G401 (cell line): ENCODE measurements at places on chromosomes 7 and 10.

DNA sequence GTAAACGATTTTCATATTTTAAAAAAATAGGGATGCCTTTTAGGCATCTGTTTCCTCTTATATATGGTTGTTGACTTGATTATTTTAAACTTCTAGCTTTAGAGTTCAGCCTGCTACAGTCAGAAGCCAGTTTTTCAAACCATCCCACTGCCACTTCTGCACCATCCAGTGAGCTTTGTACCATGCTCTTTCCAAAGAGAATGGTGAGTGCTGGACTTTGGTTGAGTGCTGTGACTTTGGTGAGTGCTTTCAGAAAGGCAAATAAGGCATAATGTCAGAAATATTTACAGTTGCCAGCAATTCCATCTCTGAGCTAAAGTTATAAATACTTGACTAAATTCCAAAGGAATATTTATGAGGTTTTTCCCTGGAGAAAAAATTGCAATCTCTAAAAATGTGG, 117.4 kb downstream of the IPMK start:
- DNase-seq, result no peak

DNA sequence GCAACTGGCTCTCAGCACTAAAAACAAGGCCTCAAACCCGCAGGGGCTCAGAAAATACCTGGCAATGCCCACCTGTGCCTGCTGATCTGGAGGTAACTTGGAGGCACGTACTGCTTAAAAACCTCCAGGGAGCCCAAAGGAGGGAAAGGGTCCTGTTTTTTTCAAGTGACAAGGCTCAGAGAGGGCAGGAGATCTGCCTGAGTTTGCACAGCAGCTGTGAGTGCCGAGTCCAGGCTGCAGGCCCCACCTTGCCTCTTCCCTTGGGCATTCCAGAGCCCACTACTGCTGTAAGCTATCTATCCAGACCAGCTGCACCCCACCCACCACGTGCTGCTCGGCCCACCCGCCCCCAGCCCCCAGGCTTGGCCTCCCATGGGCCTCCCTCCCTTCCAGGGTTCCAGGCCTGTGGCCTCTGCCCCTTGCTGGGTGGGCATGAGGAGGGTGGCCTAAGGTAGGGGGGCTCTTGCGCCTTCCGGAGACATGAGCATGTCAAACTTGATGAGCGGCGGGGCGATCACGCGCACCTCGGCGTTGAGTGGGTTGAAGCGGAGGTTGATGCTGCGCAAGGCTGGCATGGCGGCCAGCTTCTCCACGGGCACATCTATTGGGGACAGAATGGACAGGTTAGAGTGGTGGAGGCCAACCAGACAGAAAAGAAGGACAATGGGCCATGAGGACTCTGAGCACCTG, 17.2 kb upstream of the NPFFR1 start:
- no peak for DNase-seq

DNA sequence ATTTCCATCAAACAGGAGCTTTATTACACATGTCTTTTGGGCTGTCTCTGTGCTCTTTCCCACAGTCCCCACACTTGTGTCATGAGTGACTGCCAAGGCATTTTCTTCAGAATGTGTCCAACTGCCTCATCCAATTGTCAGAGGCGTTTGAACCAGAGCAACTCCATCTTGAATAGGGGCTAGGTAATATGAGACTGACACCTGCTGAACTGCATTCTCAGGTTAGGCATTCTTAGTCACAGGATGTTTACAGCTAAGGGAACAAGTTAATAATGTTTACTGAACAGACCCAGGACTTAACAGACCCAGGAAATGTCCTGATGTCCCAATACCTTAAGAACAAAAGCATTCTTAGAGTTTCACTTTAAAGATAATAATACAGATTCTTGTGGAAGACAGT, 595.5 kb downstream of the REEP3 start:
- DNase-seq, result no peak

DNA sequence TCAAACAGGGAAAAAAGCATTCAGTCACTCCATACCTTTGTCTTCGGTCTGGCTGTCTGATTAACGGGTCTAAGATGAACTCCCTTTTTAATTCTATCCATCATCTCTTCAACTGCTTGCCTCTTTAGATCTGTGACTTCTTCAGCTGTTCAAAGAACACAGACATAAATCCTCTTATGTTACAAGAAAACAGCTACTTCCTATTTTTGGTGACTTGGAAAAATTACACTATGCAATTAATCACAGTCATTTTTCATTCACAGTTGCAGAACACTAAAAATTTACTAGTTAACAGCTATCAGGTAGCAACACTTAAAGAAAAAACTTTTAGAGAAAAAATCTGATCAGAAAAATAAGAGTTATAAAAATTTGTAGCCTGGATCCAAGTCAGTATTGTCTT, 66.0 kb downstream of the ENO4 start:
- DNase-seq, result no peak

DNA sequence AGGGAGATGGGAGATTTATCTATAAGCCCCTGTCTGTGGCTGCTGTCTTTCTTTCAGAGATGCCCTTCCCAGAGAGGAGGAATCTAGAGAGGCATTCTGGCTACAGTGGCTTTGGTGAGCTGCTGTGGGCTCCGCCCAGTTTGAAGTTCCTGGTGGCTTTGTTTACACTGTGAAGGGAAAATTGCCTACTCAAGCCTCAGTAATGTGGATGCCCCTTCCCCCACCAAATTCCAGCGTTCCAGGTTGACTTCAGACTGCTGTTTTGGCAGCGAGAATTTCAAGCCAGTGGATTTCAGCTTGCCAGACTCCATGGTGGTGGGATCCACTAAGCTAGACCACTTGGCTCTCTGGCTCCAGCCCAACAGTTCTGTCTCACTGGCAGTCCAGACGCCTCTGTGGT, 951.6 kb downstream of the CCSER2 start:
- no peak for DNase-seq

DNA sequence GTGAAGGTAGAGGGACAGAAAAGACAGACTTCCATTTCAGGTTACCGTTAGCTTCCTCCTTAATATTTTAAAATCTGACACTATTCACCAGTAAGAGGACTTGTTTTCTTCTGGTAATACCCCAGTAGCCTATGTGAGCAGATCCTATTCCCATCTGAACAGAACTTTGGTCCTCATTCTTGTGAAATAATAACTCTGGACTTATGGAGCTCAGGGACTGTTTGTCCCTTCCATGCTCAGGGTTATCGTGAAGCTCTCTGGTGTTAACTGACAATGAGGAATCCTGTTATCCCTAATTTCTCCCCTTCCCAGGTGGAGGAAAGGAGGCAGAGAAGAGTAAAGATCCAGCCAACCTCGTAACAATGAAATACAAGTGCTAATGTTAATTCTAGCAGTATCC, 47.0 kb upstream of the ANKRD1 start:
- no peak for DNase-seq

GRCh38 chr10:86375204-86375603, 8.6 kb upstream of the GRID1 start:
- no peak for DNase-seq

- no peak for DNase-seq
Measured at GRCh38 chr7:92840316-92840715, 3.9 kb upstream of the CDK6 start.

- no peak for DNase-seq
Measured at GRCh38 chr10:48595539-48595932, 9.3 kb downstream of the ARHGAP22 start.

DNA sequence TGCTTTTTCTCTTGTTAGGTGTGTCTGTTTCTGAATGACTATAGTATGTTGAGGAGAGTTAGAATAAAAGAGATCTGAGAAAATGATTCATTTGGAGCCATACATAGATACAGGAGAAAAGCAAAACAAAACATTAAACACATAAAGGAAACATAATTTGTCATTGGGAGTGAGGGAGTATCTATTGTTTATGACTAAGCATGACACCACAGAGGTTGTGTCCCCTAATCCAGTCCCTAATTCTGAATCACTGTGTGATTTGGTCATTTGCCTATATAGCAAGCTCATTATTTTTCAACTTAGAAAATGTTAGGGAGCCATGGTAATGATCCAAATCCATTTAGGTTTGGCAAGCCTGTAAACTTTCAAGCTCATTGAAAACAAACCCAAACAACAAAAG, 132.3 kb upstream of the BMPER start:
- DNase-seq, result no peak

- DNase-seq, result no peak
Measured at GRCh38 chr7:102065226-102065625, 221.4 kb upstream of the SH2B2 start.

GRCh38 chr7:136086712-136087111, 109.6 kb upstream of the MTPN start:
- DNase-seq, result peak; percentile 83

DNA sequence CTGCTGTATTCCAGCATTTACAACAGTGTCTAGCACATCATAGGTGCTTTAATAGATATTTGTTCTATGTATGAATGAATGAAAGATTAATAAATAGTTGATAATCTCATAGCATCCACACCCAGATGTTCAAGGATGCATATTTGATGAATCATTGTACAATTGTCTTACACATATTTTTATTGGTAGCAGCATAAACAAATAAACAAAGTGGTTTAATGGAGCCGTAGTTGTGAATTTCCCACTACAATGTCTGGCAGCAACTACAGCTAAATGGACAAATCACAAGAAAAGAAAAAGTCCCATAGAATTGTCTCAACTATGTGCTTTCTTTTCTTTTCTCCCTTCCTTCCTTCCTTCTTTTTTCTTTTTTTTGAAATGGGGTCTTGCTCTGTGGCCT, 150.8 kb downstream of the NRP1 start:
- DNase-seq, result no peak

DNA sequence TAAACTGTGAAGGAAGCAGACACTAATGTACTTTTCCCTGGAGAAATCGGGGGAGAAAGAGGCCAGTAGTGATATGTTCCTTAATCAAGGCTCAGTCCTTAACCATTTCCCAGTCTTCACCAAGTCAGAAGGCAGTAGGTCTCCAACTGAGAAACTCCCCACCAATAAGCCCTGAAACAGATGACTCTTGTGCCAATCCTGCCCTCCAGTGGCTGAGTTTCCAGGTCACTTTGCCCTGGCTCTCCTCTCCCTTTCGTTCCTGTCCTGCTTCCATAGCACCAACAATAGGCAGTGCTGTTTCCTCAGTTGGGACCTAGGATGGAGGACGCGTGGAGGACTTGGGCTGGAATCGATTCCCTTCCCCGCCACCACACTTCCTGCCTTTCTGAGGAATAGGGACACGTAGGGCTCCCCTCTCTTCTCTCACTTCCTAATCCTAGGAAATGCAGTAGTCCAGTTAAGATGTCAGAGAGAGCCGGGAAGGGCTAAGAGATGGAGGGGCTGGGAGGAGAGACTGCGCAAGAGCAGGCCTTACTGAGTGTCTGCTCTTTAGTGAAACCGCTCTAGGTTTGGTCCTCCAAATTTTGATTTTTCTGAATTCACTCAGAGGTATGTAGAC, 23.4 kb downstream of the ATOH7 start:
- peak; percentile 71 for DNase-seq

- no peak for DNase-seq
Measured at GRCh38 chr7:98641646-98642500, 24.8 kb downstream of the NPTX2 start.

- no peak for DNase-seq
Measured at GRCh38 chr7:117231047-117231359, 91.9 kb downstream of the WNT2 start.

DNA sequence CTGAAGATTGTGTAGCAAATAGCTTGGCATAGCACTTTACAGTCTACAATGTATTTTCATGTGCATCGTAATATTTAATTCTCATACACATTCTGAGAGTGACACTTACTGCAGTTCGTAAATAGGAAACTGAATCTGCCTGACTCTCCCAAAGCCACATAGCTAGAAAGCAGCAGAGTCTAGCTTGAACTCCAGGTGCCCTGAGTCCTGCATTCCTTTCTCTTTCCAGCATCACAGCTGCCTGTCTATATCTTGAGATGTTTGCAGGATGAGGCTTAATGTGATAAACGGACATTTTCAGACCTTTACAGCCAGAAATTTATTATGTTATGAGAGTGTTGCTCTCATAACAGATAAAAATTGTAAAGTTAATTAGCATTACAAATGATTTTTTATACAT, 132.9 kb upstream of the PLXDC2 start:
- DNase-seq, result no peak

- no peak for DNase-seq
Measured at GRCh38 chr10:128151031-128151430, 24.8 kb upstream of the MKI67 start.

DNA sequence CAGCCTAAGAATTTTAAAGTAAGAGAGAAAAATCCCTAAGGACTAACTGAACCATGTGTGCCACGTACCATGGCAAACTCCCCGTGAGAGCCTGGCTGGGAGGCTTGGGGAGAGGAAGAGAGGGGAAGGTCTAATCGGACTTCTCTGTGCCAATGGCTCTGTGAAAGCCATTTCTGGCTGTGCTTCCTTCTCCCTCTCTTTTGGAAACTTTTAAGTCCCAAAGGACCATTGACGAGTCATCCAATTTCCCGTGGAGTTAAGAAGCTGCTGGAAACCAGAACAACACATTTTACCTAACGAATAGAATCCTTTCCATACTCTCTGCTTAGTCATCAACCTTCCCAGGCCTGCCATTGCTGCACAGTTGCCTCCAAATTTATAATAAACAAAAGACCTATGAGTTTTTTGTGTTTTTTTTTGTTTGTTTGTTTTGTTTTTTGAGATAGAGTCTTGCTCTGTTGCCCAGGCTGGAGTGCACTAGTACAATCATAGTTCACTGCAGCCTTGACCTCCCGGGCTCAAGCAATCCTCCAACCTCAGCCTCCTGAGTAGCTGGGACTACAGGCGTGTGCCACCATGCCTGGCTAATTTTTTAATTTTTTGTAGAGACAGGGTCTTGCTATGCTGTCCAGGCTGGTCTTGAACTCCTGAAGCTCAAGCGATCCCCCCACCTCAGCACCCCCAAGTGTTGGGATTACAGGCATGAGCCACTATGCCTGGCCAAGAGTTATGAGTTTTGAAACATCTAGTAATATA, 13.2 kb downstream of the LAMB1 start:
- no peak for DNase-seq

GRCh38 chr7:127253281-127254162, 781 bp upstream of the GRM8 start:
- DNase-seq, result peak; percentile 49

DNA sequence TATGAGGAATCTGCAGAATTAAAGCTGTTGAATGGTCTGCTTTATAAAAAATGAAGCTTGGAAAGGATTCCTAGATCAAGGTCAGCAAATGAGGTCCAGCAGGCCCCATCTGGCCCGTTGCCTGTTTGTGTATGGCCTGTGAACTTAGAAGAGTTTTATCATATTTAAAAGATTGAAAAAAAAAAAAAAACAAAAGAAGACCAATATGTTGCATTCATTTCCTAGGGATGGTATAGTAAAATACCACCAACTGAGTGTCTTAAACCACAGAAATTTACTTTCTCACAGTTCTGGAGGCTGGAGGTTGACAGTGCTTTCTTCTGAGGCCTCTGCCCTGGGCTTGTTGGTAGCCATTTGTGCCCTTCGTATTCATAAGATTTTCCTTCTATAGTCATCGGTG, 109.2 kb downstream of the PPP1R3A start:
- no peak for DNase-seq

GRCh38 chr10:12603766-12604470, 254.6 kb downstream of the CAMK1D start:
- peak; percentile 51 for DNase-seq

DNA sequence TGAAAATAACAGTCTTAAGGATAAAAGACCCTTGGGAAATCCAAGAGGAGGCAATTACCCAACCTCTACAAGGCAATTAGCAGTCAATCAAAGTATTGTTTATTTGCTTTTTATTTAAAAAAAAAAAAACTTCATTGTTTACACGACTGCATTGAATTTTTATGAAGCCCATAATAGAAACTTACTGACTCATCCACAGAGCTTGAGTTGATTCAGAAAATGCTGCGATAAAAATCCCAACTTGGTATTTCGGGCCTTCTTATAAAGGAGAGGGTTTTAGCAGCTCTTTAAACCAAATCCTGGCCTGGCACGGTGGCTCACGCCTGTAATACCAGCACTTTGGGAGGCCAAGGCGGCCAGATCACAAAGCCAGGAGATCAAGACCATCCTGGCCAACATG, 69.2 kb upstream of the PALS2 start:
- DNase-seq, result no peak
